Prostate gland (tissue), 2 donors: ENCODE measurements at places on chromosomes 12 and 14. TPM values are rescaled to one million over a fixed set of nuclear protein-coding genes. Genes with fewer than 3 reads are reported as not detected.

DNA sequence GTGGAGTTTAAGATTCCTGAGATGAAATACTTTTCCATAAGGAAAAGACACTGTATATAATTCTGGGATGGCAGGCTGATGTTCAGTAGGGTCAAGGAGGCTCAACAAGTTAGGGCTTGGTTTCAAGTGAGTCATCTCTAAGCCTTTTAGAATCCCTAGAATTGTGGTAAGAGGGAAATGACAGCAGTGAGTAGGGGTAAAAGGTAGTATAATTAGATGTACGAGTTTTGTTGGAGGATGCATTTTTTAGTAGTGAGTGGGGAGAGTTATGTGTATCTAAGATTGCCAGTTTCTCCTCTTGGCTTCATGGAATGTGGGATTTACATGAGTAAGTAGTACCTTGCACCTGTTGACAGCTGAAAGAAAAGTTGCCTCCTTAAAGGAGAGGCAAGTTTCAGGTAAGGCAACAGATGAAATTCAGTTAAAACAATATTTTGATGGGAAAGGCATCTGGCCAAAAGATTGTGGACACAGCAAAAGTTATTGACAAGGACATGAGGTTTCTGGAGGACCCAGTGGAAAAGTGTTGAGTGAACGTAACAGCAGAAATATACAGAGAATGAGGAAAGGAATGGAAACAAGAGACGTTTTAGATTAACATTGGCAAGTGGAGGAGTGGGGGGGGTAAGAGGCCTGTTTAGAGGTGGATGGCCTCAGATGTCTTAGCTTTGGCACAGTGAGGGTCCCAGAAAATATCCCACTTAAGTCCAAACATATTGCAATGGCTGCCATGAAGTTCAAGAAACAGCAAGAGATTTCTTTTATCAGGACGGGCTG lies 21.8 kb downstream of the LMO3 start:
- no peak overlapping the region for H3K4me3 ChIP-seq
- H3K27ac ChIP-seq = no peak overlapping the region
- DNase-seq = no peak
- no peaks in the 10 kb centered on the region for H3K27me3 ChIP-seq
- no peaks in the 10 kb centered on the region for H3K4me1 ChIP-seq

DNA sequence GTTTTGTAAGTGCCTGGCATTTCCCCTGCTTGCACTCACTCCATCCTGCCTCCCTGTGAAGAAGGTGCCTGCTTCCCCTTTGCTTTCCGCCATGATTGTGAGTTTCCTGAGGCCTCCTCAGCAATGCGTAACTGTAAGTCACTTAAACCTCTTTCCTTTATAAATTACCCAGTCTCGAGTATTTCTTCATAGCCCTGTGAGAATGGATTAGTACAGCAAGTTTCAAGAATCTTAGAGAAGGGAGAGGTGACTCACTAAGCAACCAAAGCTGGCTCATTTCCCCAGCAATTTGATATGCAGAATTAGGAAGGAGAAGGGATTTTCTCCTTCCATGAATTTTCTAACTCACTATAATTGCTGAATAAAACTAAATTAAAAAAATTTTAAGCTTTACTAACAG lies 251.0 kb upstream of the FOXG1 start:
- H3K4me3 ChIP-seq = no peak overlapping the region
- H3K27ac ChIP-seq = no peak overlapping the region
- H3K27me3 ChIP-seq = no peaks in the 10 kb centered on the region
- no peak for DNase-seq
- no peaks in the 10 kb centered on the region for H3K4me1 ChIP-seq

DNA sequence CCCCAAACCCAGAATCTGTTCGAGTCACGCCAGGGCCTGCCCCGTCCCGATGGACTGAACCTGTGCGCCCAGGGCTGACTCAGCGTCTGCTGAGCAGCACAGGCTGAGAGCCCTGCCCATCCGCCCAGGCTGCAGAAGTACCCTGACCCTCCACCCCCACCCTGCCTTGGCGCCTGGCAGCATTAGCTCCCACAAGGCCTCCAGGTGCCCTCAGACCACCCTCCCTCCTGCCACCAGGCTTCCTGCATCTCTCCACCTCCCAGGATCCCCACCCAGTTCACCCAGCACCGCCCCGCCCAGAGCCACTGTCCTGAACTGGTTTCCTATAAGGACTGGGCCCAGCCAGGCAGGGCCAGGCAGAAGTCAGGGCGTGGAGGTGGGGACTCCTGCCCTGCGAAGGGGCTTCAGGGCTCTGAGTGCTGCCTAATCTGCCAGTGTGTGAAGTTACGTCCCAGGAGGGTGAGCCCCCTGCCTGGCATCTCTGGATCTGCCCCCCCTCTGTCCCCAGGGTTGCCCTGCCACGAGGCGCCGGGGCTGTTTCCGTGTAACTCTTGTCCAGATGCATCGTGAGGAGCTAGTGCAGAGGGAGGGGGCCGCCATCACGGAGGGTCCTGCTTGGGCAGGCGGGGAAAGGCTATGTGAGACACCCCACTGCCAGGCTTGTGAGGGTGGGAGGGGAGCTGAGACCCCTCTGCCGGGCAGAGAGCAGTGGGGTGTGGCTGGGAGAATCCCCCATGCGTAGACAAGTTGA lies 9.1 kb downstream of the ADSS1 start:
- no peaks in the 10 kb centered on the region for H3K27me3 ChIP-seq
- DNase-seq = no peak
- H3K36me3 ChIP-seq = no peaks in the 10 kb centered on the region
- no peak overlapping the region for H3K27ac ChIP-seq

DNA sequence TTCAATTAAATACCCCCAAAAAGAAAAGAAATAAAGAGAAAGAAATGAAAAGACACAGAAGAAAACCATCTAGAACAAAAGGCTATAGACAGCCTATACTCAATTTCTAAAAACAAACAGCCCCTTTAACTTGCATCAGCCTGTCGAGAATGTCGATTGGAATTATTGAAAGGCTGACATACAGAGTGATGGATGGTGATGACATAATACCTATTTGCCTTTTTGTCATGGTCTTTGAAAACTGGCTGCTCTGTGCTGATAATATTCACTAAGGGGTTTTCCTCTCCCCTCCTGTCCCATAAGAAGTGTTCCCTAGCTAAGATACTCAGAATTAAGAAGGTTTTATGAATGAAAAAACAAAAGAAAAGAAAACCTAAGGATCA lies 393.7 kb downstream of the SOX5 start:
- no peak overlapping the region for H3K4me3 ChIP-seq
- no peaks in the 10 kb centered on the region for H3K27me3 ChIP-seq
- H3K36me3 ChIP-seq = no peaks in the 10 kb centered on the region
- no peak overlapping the region for H3K27ac ChIP-seq
- no peak for DNase-seq

DNA sequence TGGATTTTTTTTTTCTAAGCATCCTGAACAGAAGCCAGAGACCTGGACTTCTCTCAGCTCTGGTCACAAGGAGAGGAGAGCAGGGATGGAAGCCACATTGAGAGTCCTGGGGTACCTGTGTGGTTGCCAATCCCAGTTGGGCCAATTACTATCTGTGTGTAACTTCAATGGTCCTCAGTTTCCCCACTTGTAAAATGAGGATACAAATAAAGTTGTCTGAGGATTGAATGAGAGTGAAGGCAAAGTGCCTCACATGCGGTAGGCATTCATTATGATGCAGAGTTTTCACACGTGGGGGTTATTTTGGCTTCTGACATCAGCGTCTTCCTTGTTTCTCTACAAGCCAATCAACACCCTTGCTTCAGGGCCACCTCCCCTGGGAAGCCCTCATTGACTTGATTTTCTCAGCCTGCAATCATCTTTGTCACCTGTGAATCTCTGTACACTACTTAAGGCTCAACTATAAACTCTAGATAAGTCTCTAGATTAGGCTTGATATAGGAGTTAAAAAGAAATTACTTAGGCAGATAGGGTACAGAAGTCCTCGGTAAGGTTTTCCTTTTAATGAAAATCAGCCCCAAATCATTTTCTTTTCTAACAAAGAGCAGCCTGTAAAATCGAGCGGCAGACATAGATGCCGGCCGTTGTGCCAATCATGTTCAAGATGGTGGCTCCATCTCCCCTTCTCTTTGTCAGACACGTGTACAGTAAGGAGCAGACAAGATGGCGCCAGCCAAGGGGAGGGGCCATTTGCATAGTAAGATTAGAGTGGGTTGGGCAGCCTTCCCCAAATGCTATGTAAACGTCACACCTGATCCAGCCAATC lies 37.8 kb upstream of the FICD start:
- H3K4me1 ChIP-seq = no peaks in the 10 kb centered on the region
- no peak for DNase-seq
- no peak overlapping the region for H3K27ac ChIP-seq

DNA sequence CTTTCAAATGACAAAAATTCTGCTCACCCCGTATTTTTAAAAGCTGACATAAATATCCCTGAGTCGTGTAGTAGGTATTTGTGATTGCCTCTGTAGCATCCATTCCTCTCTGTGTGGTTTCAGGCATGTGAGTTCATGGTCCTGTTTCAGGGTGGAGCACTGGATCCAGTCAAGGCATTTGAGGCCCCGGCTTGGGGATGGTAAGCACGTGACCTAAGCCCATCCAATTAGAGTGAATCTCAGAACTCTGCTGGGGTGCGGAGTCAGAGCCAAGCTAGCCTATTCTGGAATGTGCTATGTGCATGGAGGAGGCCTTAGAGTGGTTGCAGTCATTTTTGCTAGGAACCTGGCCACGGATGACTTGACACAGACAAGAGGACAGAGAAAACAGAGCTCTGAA lies 4.3 kb upstream of the CSRP2 start:
- no peaks in the 10 kb centered on the region for H3K36me3 ChIP-seq
- no peaks in the 10 kb centered on the region for H3K27me3 ChIP-seq
- peaks cover 7% of the 10 kb centered on the region for H3K4me1 ChIP-seq

Gene LRP6
- 23.0 TPM for total RNA-seq

DNA sequence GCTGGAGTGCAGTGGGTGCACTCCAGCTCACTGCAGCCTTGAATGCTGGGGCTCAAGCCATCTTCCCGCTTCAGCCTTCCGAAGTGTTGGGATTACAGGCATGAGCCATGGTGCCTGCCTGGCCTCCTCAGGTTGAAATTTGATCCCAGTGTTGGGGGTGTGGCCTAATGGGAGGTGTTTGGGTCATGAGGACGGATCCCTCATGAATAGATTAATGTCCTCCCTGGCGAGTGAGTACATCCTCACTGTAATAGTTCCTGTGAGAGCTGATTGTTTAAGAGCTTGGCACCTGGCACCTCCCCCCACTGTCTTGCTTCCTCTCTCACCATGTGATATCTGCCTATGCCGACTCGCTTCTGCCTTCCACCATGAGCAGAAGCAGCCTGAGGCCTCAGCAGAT lies 84.7 kb downstream of the TSPAN9 start:
- H3K4me3 ChIP-seq = no peak overlapping the region
- DNase-seq = no peak
- H3K27me3 ChIP-seq = no peaks in the 10 kb centered on the region
- H3K4me1 ChIP-seq = no peaks in the 10 kb centered on the region
- H3K36me3 ChIP-seq = no peaks in the 10 kb centered on the region

DNA sequence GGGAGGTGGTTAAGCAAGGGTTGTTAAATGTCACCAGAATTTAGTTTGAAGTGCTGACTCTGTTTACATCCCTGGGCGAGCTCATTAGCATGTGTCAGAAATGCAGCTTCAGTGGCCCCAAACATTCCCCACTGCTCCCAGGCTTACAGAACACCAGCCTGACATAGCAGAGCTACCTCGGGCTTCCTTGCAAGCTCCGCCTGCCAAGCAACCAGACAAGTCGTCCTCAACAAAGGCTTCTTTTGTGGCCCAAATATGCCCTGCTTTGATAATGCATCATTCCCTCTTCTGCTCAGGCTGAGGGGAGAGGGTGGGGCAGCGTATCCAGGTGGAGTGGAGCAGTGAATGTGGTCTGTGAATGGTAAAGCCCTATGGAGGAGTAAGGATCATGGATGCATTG lies 28.0 kb downstream of the ERH start:
- H3K27me3 ChIP-seq = no peaks in the 10 kb centered on the region
- no peak for DNase-seq
- no peaks in the 10 kb centered on the region for H3K36me3 ChIP-seq
- H3K4me1 ChIP-seq = no peaks in the 10 kb centered on the region
- H3K27ac ChIP-seq = no peak overlapping the region

Gene AKAP3
- 1.8 TPM for total RNA-seq

DNA sequence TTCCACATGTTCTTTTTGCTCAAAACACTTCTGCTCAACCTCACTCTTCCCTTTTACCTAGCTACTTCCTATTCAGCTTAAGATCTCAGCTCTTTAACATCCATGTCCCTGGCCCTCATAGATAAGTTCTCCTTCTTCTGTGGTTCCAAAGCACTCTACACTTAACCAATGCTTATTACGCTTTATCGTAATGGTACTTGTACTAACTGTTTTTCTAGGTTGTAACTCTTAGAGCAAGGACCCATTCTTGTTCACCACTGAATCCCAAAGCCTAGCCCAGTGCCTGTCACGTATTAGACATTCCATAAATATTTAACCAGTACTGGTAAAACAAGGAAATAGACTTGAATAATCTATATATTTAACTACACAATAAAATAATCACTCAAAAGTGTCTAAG lies 5.3 kb downstream of the SLC41A2 start:
- DNase-seq = no peak
- no peak overlapping the region for H3K4me3 ChIP-seq
- no peaks in the 10 kb centered on the region for H3K27me3 ChIP-seq
- H3K27ac ChIP-seq = no peak overlapping the region
- no peaks in the 10 kb centered on the region for H3K4me1 ChIP-seq
